ENCODE measurements at places on chromosomes 5 and 9. TPM values are rescaled to one million over a fixed set of nuclear protein-coding genes. Genes with fewer than 3 reads are reported as not detected.

- H3K4me3 ChIP-seq = no peak overlapping the region
- H3K27ac ChIP-seq = no peak overlapping the region
- H3K27me3 ChIP-seq = no peaks in the 10 kb centered on the region
- no peak for DNase-seq
- no peaks in the 10 kb centered on the region for H3K36me3 ChIP-seq
- no peaks in the 10 kb centered on the region for H3K4me1 ChIP-seq
These were observed 396.9 kb downstream of the PDE4D start for GRCh38 chr5:59496524-59497134.

DNA sequence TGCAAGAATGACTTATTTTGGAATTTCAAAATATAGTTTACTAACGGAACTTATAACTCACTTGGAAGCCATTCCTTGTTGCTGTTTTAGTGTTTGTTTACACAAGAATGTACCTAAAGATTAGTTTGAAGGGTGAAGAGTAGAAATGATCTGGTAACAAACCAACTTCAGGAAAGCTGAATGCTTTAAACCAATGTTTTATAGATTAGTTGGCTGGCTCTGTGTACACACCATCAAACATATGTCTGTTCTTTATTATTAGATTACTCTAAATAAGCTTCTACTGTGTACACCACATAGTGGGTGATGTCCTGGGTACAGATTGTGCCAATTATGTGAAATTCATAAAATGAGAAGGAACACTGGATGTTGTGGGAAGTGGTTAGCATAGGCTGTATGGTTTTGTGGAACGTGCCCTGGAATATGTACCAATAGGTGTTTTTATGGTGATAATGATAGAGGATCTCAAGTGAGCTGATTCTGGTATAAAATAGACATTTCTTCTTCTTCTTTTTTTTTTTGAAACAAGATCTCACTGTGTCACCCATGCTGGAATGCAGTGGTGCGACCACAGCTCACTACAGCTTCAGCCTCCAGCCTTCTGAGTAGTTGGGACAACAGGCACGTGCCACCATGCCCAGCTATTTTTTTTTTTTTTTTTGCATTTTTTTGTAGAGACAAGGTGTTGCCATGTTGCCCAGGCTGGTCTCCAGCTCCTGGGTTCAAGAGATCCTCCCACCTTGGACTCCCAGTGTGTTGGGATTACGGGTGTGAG lies 109.3 kb upstream of the DHFR start:
- no peaks in the 10 kb centered on the region for H3K36me3 ChIP-seq
- no peak for DNase-seq
- no peaks in the 10 kb centered on the region for H3K27me3 ChIP-seq
- no peak overlapping the region for H3K27ac ChIP-seq

- no peaks in the 10 kb centered on the region for H3K27me3 ChIP-seq
- H3K4me1 ChIP-seq = no peaks in the 10 kb centered on the region
- no peaks in the 10 kb centered on the region for H3K36me3 ChIP-seq
- DNase-seq = no peak
- no peak overlapping the region for H3K27ac ChIP-seq
- no peak overlapping the region for H3K4me3 ChIP-seq
These were observed 447.0 kb downstream of the KIF4B start for GRCh38 chr5:155460501-155460931.

DNA sequence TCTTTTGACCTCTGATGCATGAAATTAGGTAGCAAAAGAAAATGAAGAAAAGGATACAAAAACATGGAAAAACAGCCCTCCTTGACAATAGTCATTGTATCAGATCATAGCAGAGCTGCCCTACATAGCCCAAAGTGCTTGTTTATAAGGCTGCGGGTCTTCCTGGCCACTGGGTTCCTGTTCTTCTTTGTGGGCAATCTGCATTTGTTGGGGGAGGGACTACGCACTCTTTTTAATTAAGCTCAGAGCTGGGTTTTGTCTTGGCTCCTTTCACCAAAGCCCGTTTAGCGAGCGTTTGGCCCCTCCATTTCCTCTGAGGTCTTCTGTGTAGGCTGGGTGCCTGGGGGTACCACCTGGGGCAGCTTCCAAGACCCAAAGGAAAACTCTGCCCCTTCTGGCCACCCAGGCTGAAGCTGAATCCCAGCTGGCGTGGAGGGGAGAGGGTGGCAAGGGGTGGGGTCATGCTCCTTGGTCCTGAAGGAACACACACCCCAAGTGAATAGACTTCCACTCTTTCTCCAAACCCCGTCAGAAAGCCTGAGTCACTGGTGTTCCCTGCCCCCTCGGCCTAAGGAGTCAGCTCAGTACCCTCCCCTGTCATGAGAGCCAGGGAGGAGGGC lies 6.5 kb upstream of the PAX5 start:
- H3K27me3 ChIP-seq = peaks cover 38% of the 10 kb centered on the region
- no peaks in the 10 kb centered on the region for H3K36me3 ChIP-seq
- H3K4me3 ChIP-seq = no peak overlapping the region
- H3K4me1 ChIP-seq = peaks cover 18% of the 10 kb centered on the region

GRCh38 chr5:110165366-110165765 lies 475.6 kb downstream of the MAN2A1 start:
- H3K27me3 ChIP-seq = no peaks in the 10 kb centered on the region
- H3K4me1 ChIP-seq = no peaks in the 10 kb centered on the region
- no peak for DNase-seq

GRCh38 chr5:140565024-140565779 lies 574 bp downstream of the SLC35A4 start:
- peak overlapping the region; percentile 96 for H3K27ac ChIP-seq
- peaks cover 24% of the 10 kb centered on the region for H3K36me3 ChIP-seq
- H3K27me3 ChIP-seq = no peaks in the 10 kb centered on the region
- H3K4me1 ChIP-seq = peaks cover 43% of the 10 kb centered on the region

- H3K4me1 ChIP-seq = peaks cover 8% of the 10 kb centered on the region
- H3K27me3 ChIP-seq = no peaks in the 10 kb centered on the region
- no peaks in the 10 kb centered on the region for H3K36me3 ChIP-seq
- H3K27ac ChIP-seq = no peak overlapping the region
- DNase-seq = no peak
These were observed 395.8 kb downstream of the KDM4C start for GRCh38 chr9:7153566-7153965.

DNA sequence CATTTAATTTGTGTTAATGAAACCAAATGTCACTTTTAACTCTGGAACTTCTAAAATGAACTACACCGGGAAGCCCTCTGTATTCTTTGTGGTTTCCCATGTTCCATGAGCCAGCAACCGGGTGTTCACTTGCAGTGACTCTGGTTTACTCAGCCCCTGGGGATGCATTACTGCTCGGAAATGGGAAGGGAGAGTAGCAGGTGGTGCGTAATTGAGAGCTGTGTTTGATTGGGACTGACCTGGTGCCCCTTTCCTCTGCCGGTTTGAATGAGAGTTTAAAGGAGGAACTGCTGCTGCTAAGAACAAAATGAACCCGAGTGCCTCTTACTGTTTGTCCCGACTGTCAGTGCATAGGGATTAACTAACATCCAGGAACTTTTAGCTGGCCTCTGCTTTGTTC lies 100.1 kb upstream of the DHFR start:
- H3K4me1 ChIP-seq = no peaks in the 10 kb centered on the region
- H3K27ac ChIP-seq = no peak overlapping the region
- no peak overlapping the region for H3K4me3 ChIP-seq
- DNase-seq = no peak
- H3K27me3 ChIP-seq = no peaks in the 10 kb centered on the region

- peak overlapping the region; percentile 87 for H3K4me3 ChIP-seq
- DNase-seq = no peak
- H3K27me3 ChIP-seq = no peaks in the 10 kb centered on the region
- H3K4me1 ChIP-seq = peaks cover 12% of the 10 kb centered on the region
- H3K27ac ChIP-seq = no peak overlapping the region
These were observed 981 bp downstream of the TCOF1 start for GRCh38 chr5:150358261-150359095.

DNA sequence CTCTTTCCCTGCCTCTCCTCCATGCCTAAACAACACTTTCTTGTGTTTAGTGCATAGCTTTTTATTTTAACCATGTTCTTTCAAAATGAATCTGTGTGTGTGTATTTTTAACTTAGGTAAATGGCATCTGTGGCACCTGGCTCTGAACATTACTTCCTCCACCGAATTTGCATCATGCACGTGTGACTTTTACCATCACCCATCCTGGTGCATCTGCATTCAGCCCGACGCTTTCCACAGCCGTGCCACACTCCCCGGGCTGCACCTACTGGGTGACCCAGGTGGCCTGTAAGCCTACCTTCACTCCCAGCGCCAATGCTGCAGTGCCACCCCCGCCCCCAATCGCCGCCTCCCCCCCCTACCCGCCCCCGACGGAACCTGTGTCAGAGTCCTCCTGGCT lies 12.7 kb upstream of the FCN1 start:
- no peak overlapping the region for H3K27ac ChIP-seq
- no peaks in the 10 kb centered on the region for H3K27me3 ChIP-seq
- H3K4me1 ChIP-seq = no peaks in the 10 kb centered on the region
- no peaks in the 10 kb centered on the region for H3K36me3 ChIP-seq
- no peak for DNase-seq

DNA sequence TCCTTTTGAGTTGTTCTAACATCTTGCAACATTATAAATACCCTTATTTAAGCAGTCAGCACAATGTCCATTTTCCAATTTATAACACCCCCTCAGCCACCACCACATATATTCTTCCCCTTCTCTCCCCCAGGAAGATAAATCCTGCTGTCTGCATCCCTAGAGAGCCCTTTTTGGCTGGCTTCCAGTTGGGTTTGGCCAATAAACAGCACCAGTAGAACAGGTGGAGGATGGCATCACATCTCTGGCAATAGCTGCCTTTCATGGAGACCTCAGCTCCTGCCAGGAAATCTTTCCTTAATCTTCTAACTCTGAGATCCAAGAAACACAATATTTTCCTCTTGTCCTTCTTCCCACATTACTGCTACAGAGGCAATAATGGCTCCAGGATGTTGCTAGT lies 53.7 kb downstream of the TRIM36 start:
- no peak for DNase-seq
- H3K4me3 ChIP-seq = no peak overlapping the region
- H3K27ac ChIP-seq = no peak overlapping the region
- no peaks in the 10 kb centered on the region for H3K27me3 ChIP-seq
- H3K36me3 ChIP-seq = no peaks in the 10 kb centered on the region
- no peaks in the 10 kb centered on the region for H3K4me1 ChIP-seq

DNA sequence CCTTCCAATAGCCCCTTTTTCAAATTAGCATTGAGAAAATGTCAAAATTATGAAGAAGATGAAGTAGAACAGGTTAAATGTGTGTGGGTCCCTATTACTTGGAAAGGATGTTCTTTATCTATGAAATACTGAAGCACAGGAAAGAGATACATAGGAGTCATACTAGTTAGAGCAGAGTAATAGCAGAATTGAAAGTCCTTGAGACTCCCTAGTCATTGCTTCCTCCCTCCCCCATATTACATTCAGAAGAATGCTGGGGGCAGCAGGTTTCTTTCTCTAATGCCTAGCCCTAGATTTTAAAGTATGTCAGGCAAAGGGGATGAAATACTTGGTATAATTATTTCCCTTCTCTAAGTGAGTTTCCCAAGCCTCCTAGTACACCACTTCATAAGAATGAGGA lies 4.4 kb downstream of the ZCCHC9 start:
- no peak overlapping the region for H3K4me3 ChIP-seq
- H3K27me3 ChIP-seq = no peaks in the 10 kb centered on the region
- peaks cover 7% of the 10 kb centered on the region for H3K4me1 ChIP-seq
- no peak for DNase-seq
- H3K36me3 ChIP-seq = no peaks in the 10 kb centered on the region
- no peak overlapping the region for H3K27ac ChIP-seq

GRCh38 chr5:137752905-137753690 lies 1.1 kb downstream of the HNRNPA0 start:
- DNase-seq = peak; percentile 43
- H3K36me3 ChIP-seq = no peaks in the 10 kb centered on the region
- peak overlapping the region; percentile 92 for H3K4me3 ChIP-seq
- H3K4me1 ChIP-seq = peaks cover 5% of the 10 kb centered on the region
- H3K27me3 ChIP-seq = no peaks in the 10 kb centered on the region

- no peak overlapping the region for H3K27ac ChIP-seq
- no peak for DNase-seq
- no peaks in the 10 kb centered on the region for H3K27me3 ChIP-seq
- no peaks in the 10 kb centered on the region for H3K36me3 ChIP-seq
These were observed 653.6 kb upstream of the ITGA1 start for GRCh38 chr5:52134013-52134650.

DNA sequence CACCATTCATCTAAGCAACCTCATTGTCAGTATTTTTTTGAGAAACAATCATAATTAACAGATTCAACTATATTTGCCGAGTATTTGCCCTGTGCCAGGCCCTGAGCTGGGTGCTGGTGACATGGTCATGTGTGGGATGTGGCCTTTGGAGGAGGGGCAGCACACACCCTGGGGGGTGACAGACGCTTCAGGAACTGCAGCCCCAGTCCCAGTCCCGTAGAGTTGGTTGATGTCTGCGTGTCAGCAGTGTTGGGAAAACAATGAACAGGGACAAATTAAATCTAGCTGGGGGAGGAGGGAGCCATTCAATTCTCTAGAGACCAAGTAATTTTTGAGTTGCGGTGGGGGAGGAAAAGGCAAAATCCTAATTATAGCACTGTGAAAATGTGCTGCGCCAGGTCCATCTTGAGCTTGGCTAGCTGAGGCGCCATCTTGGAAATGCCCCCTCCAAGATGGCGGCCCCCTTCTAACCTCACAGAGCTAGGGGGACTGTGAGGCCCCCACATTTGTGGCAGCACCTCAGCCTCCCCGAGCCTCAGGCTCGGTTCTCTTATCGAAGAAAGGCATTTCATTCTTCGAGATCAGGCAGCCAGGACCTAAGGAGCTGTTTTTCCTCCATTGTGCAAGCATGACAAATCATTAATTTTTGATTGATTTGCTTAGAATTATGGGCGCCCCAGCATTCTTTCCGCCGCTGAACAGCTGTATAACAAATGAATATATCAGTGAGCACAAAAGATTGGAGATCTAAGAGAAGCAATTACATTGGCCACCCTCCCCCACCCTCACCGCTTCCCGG lies 87.8 kb downstream of the ZNF618 start:
- H3K27me3 ChIP-seq = no peaks in the 10 kb centered on the region
- H3K36me3 ChIP-seq = no peaks in the 10 kb centered on the region
- no peak overlapping the region for H3K4me3 ChIP-seq
- H3K27ac ChIP-seq = no peak overlapping the region
- no peak for DNase-seq

Gene OR1N2
- total RNA-seq = not detected

Gene CYSRT1
- total RNA-seq = not detected

Gene IL9
- not detected for total RNA-seq

Gene LRRC19
- total RNA-seq = not detected

Gene NEUROG1
- not detected for total RNA-seq

Gene SLC27A4
- 15.9 TPM for total RNA-seq

Gene PKN3
- 6.8 TPM for total RNA-seq

Gene HTR1A
- total RNA-seq = 1.8 TPM

All from thyroid gland (tissue), 4 donors.